MCF 10A (cell line): ENCODE measurements at places on chromosomes 1 and 21. TPM values are rescaled to one million over a fixed set of nuclear protein-coding genes. Genes with fewer than 3 reads are reported as not detected.

- DNase-seq = peak; percentile 66
Measured at GRCh38 chr1:241924080-241924808, 33.3 kb upstream of the BECN2 start.

EFNA1 gene
- total RNA-seq = 38.9 and 42.3 TPM in 2 replicates

DNA sequence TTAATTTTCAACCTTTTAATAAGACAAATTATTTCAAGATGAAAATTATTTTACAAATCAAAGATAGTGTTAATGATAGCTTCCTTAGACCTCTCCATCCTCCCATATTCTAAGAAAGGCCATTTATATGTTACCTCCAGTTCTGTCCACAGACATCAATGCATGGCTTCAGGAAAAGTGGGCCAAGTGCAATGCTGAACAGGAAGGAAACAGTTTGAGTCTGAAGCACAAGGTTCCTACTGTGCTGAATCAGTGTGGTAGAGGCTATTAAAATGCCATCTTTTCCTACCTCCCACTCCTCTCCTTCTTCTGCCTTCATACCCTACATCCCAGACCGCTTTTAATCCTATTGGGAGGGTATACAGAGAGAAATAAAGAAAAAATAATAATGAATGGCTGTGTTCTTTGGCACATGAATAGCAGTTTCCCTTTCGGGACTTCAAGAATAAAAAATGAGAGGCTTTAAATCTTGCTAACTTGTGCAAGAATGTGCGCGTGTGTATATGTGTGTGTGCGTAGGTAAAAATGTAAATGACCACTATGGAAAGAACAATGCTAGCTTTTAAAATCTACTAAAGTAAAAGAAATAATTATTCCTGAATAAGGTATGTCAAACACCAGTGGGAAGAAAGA, 62.6 kb upstream of the C1orf105 start:
- peak; percentile 18 for DNase-seq

DNA sequence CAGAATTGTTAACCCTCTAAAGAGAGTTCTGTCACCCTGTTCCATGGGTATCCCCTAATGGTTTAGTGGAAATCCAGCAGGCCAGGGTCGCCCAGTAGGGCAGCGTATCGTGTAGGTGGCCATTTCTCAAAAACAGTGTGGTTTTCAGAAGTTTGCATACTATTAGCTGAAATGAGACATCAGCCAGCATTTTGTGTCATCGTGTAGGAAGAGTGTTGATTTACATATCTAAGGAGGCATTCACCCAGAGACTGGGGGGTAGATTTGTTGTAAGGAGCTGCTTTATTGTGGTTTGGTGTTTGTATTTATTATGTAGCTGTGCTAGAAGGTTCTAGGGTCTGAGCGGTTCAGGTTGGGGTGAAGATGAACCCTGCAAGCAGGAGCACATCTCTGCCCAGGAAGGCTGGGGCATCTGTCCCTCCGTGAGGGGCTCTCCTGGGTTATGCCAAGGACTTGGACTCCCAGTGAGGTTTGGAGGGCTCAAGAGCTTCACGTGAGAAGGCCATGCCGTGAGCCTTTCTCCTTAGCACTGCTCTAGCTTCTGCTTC, 174.4 kb downstream of the PGBD5 start:
- DNase-seq = no peak

SPRR2A gene
- 7.0 and 15.0 TPM in 2 replicates for total RNA-seq

DNA sequence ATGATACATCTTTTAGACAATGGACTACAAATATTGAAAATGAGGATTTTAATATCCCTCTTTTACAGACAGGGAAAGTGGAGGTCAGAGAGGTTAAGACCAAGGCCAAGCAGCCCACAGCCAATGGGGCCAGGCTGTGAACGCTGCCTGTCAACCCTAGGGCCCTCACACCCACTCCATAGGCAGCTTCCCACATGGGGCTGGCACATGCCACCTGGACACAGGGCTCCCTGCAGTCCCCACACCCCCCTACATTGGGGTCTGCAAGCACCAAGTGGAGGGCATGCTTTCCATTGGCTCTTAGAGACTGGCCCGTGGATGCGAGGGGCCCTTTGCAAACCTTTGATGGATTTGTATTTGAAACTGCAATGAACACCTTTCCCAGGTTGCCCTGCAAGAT, 348.5 kb upstream of the VAMP3 start:
- DNase-seq = no peak

- no peak for DNase-seq
Measured at GRCh38 chr1:235549351-235550139, 45.3 kb upstream of the B3GALNT2 start.

C1QC gene
- total RNA-seq = not detected in 2 replicates

DNA sequence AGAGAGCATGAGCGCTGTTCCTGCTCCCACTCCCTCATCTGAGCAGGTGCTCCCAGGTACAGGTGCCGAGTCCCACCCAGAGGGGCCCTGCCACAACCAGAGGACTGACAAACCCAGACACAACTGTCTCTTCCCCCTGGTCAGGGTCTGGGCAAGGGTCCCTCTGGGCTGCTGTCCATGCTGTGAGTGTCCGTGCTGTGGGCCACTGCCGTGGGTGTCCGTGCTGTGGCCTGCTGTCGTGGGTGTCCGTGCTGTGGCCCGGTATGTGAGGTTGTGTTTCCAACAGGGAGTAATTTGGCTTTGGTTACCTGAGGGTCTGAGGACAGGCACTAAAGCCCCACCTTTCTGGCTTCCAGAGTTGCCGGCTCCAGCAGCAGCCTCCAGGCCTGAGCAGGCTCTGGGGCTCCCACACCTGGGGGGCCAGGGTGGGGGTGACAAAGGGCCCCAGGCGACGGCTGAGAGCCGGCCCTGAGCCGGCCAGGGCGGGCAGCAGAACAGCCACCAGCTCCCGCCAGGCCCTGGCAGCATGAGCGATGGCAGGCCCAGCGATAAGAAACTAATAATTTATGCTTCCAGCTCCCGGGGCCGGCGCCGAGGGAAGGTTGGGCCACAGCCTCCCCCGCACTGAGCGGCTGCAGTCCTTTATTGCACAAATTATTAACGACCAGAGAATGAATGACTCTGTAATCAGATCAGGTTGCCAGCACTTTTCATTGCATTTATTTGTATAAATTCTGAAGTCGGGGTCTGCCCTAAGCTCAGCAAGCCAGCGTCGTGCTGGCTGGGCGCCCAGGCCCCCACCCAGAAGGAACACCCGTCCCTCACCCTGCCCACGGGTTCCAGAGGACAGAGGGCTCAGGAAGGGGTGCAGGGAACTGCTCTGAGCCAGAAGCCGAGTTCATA, 7.3 kb upstream of the SAMD11 start:
- DNase-seq = no peak

- no peak for DNase-seq
Measured at GRCh38 chr1:203507759-203508158, 13.8 kb downstream of the OPTC start.

TBX19 gene
- 1.6 and 2.4 TPM in 2 replicates for total RNA-seq

CYP4A22 gene
- not detected in 2 replicates for total RNA-seq

RIMKLA gene
- total RNA-seq = not detected in 2 replicates

DNA sequence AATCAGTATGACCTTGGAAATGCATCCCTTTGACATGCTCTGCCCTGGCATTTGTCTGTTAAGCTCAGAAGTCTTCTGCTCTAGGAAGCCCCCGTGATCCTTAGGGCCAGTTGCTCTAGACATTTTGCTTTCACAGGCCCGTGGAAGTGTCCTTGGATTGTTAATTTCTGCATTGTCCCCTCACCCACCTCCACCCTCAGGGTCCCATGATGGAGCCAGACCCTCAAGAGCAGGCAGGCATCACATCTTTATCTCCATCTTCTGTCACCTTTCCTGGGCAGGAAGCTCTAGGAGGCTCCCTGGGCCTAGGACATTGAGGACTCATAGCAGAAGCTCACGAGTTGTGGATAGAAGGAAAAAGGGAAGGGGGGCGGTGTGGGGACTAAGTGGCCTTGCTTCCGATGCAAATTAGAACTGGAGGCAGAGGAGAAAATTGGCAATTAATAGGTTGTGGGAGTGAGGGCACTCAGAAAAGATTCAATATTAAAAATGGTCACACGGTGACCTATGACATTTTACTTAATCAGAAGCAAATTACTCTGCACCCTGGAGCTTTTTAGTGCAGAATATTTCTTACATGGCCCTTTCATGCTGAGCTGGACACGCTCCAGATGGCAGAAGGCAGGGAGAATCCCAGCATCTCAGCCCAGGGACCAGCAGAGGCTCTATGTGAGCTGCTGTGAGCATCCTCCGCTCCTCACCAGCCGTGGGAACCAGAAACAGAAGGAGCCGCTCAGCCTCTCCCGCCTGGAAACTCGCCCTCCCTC, 185.0 kb downstream of the MATN1 start:
- DNase-seq = no peak

- no peak for DNase-seq
Measured at GRCh38 chr1:234938924-234939323, 189.7 kb downstream of the TOMM20 start.

DNA sequence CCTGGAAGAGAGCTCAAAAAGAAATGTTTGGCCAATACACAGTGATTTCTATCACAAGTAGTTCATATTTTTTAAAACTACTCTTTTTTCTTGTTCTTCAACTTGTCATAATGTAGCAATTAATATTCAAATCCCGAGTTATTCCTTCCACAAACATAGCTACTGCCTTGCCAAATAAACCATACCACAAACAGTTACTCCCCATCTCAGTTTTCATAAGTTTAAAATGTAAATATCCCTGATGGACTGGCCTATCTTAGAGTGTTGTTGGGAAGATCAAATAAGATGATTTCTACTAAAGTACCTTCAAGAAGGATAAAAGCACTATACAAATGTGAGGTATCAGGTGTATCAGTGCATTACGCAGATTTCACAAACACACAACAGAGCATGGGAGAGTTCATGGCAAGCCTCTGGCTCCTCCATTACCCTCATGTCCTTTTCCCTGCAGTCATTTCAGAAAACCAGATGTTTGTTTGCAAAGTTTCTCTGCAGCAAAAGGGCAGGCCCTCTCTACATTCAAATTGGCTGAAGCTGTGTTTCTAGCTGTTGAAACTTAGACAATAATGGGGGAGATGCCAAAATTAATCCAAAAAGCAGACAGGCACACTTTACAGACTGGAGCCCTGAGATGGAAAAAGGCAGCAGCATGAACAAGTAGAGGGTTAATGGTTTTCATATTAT, 16.1 kb downstream of the WLS start:
- DNase-seq = no peak

DNA sequence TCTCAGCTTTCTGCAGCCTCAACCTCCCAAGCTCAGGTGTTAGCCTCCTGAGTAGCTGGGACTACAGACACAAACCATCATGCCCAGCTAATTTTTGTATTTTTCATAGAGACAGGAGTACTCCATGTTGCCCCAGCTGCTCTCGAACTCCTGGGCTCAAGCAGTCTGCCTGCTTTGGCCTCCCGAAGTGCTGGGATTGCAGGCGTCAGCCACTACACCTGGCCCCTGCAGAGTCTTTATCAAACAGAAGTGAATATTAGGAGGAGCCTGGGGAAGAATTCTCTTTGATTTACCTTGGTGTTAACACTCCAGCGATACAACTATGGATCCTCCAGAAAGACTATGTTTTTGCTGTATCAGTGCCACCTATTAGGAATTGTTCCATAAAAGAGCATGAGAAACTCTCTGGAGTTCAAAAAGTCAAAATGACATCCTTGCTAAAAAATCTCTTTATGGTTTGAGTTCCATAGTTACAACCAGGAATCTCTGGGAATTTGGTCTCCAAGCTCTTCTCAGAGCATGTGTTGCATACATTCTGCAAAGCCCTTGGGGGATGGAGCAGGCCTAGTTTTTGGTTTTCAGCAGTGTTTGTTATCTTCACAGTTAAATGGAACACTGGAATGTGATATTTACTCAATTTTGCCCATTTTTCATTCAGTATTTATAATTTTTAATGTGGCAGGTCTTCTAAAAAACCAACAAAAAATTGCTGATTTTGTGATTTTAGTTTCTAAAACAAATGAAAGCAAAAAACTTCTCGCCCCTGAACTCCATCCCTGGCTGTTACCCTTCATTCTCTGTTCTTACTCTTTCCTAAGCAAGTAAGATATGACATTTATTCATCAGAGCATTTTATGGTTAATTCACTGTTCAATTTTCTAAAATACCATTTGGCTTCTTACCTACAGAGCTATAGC, 77.3 kb downstream of the OLFML2B start:
- no peak for DNase-seq

GPR161 gene
- 6.6 and 10.2 TPM in 2 replicates for total RNA-seq

GRCh38 chr1:32405672-32406467, 11.6 kb upstream of the BSDC1 start:
- DNase-seq = no peak

GRCh38 chr1:206816390-206817287, 44.3 kb upstream of the IL10 start:
- DNase-seq = no peak

DNA sequence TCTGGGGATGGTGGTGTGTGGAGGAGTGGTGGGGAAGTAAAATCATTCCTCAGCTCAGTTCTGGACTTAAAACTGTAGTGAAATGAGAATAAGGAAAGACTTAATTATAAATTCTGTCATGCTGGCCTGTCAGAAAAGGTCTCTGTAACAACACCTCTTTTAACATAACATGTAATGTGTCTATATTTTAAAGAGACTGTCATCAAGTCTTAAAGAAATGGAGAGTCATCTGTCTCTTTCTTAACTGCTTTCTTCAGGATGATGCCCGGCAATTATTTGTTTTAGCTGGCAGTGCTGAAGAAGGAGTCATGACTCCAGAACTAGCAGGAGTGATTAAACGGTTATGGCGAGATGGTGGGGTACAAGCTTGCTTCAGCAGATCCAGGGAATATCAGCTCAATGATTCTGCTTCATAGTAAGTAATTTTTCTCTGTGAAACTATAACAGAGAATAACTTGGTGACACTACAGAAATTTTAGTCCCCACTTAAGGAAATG, 30.6 kb downstream of the GNAI3 start:
- DNase-seq = no peak

C1orf94 gene
- not detected in 2 replicates for total RNA-seq

DNA sequence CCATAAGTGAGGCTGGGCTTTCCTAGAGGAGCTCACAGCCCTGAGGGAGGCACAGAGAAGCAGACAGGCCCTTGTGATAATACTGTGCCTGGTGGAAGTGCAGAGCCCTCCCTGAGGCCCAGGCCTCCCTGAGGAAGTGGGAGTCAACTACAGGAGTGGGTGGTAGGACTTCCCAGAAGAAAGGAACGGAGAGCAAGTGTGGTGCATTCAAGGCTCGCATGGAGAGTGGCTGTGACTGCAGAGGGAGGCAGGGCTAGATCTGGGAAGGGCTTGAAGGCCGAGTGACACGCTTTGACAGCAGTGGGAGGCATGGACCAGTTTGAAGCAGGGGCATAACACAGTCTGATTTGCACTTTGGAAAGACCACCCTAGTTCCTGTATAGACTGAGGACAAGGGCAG, 37.3 kb downstream of the AZIN2 start:
- no peak for DNase-seq

DNA sequence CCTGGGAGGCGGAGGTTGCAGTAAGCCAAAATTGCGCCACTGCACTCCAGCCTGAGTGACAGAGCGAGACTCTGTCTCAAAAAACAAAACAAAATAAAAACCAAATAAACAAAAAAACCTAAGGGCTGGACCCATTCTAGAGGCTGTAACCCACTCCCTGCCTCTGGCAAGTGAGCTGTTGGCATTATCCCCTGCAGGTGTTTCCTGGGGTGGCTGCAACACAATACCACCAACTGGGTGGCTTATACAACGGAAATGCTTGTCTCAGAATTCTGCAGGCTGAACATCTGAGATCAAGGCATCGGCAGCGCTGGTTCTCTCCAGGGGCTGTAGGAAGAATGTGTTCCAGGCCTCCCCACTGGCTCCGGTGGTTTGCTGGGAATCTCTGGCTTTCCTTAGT, 15.2 kb downstream of the LRRC38 start:
- no peak for DNase-seq

CELA2A gene
- not detected in 2 replicates for total RNA-seq

HES3 gene
- total RNA-seq = not detected in 2 replicates
